Activated CD4-positive, CD25-positive, alpha-beta regulatory T cell (primary cell): ENCODE measurements at places on chromosomes 2 and 18.

DNA sequence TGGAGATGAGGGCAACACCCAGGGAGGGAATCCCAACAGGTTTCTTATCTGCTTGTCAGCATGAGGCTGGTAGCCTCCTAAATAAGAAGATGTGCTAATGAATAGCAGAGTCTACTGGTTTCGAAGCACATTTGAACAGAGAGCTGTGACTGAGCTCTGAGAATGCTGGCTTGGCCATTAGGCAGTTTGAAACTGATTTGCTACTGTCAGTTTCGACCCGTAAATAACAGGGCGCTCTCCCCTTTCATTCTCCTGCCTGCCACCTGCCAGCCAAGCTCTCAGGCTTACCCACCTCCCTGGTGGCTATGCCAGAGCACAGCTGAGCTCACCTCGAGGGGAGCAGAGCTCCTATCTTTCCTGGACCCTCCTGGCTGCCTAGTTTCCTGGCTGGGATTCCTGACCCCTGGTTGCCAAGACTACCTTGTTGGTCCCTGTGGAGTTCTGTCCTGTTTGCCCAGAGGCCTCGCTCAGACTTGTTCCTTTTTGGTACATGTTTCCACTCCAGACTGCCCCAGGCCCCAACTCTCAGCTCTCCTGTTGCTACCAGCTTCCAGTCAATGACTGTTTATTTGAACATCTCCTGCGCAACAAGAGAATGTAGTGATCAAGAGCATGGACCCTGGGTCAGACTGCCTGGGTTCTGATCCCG, 102.3 kb upstream of the ALPP start:
- no peak for DNase-seq

DNA sequence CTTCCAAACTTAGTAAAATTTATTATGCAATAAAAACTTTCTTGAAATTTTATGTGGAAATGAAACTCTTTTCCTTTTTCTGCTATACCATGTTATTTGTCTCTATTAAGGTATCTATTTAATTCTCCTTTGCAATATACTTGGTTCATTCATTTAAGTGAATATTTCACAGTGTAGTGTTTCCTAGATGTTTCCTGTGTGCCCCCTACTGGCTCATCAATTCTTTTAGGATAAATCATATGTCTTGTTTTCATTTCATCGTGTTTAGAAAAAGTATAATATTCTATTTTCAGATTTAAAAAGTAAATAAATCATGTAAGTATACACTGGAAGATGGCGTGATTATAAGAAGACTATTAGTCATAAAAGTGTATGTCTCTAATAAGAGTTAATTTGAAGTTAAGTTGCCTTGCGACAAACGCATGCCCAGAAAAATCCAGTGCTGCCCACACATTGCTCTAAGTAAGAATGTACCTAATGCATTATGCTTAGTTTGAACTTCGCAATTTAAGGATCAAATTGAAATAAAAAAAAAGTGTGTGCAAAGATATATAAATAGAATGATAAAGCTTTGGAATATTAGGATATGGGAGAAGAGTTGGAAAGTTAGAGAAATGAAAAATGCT, 525.4 kb downstream of the KCNJ3 start:
- DNase-seq: no peak

DNA sequence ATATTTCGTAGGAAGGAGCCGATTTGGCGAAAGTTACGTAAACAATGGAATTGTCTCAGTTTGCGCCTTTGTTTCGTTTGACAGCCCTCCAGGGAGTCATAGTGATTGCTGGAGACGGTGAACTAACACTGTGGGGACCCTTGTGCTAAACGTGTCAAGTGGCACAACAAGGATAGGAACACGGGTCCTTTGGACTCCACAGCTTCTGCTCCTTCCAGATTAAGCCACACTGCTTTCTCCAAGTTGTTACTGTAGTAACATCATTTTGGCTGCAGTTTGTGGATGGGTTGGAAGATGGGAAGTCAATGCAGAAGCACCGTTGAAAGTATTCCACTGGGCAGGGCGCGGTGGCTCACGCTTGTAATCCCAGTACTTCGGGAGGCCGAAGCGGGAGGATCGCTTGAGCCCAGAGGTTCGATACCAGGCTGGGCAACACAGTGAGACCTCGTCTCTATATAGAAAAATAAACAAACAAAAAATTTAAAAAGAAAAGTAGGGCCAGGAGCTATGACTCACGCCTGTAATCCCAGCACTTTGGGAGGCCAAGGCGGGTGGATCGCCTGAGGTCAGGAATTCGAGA, 636 bp upstream of the IMMT start:
- DNase-seq: no peak

DNA sequence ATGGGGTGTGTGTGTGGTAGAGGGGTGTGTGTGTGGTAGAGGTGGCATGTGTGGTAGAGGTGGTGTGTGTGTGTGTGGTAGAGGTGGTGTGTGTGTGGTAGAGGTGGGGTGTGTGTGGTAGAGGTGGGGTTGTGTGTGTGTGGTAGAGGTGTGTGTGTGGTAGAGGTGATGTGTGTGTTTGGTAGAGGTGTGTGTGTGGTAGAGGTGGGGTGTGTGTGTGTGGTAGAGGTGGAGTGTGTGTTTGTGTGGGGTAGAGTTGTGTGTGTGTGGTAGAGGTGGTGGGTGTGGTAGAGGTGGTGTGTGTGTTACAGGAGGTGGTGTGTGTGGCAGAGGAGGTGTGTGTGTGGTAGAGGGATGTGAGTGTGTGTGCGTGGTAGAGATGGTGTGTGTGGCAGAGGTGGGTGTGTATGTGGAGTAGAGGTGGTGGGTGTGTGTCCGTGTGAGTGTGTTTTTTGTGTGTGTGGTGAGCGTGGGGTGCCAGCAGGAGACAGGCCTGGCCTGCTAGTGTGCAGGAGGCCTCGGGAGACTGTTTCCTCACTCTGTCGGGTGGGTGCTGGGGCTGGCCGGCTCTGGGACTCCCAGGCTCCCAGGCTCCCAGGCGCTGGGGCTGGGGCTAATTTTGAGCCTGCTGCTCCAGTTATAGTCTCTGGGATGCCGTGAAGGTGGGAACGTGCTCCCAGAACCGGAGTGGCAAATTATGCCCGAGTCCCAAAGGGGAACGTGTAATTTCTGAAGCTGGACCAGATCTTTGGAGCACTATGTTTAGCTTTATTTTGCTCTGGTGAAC, 165.2 kb downstream of the DYSF start:
- no peak for DNase-seq

DNA sequence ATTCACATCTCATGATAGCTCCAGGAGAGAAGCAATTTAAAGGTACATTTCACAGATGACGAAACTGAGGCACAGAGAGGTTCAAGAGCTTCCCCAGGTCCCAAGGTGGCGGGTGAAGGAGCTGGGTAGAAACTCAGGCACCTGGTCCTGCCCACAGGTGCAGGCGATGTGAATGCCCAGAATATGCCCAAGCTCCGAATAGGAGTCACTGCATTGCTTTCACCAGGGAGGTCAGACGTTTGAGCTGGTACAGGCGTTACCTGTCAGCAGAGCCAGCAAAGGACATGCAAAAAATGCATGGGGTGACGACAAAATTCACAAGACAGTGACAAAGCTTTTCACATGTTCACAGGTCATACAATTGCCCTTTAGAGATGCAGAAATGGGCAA, 247.9 kb downstream of the HDAC4 start:
- DNase-seq: no peak

DNA sequence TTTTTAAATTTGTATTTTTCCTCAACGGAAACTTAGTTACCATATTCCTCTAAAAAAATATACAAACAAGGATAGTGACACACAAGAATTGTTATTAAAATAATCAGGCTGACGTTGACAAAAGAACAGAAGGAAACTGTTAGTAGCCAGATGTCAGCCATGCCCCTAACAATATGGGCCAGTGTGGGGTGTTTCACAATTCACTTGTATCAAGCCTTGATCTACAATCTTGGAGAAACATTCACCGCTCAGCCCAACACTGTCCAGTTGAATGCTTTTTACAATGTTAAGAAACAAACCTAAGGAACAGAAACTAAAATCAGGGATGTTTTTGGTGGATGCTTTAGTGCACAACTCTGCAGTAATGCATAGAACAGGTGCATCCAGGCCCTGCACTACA, 44.6 kb downstream of the TMEFF2 start:
- DNase-seq: no peak
